Stimulated activated CD8-positive, alpha-beta memory T cell treated with anti-CD3 and anti-CD28 coated beads, Interleukin-4, amount 100 ng/mL, for 1 hour (primary cell): ENCODE measurements at places on chromosomes 3 and 15.
A peak's percentile ranks its signal among the peaks of the same experiment; 100 is the strongest.

GRCh38 chr3:15297608-15298350 is 34.6 kb downstream of the SH3BP5 start:
- no peak for DNase-seq

DNA sequence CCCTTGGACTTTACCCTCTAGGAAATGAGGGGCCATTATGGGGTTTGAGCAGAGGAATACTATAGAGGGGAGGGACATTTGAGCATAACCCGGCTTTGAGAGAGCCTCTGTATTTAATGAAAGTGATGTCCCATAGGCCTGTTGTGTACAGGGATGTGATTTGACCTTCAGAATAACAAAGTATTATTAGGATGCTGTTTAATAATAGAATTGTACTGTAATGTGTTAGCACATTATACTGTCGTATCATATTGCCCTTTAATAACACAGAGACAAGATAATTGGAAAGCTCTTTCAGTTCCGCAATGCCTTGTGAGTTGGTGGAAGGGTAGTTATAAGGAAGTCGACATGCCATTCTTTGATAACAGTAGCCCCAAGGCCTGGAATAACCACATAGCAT is 328.3 kb downstream of the RYR3 start:
- no peak for DNase-seq

GRCh38 chr3:49434731-49435130 is 5.6 kb upstream of the NICN1 start:
- DNase-seq = no peak

DNA sequence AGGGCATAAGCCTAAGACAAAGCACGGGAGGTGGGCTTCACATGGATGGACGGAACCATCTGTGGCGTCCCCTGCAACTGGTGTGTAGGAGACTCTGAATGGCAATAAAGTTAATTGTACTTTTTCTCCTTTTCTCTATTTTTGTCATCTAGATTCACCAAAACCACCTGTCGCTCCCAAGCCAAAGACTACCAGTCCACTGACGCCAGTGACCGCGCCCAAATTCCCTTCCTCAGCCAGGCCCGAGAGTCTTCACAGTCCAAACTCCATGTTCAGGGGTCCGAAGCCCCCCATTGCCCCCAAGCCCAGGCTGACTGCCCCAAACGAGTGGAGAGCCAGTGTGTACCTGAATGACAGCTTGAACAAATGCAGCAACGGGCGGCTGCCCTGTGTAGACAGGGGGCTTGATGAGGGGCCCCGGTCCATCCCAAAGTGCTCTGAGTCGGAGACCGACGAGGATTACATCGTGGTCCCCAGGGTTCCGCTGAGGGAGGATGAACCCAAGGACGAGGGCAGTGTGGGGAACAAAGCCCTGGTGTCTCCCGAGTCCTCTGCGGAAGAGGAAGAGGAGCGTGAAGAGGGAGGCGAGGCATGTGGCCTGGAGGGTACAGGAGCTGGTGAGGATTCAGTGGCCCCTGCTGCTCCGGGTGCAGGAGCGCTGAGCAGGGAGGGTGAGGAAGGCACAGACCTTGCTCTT is at the start of gene FGD5:
Gene FGD5 (plus strand): TSS at position 159 of the 697 bp plus-strand sequence. CDS start 110 bp downstream, at position 269.
- DNase-seq = no peak

GRCh38 chr3:143351895-143352608 is 232.5 kb downstream of the CHST2 start:
- DNase-seq = no peak

DNA sequence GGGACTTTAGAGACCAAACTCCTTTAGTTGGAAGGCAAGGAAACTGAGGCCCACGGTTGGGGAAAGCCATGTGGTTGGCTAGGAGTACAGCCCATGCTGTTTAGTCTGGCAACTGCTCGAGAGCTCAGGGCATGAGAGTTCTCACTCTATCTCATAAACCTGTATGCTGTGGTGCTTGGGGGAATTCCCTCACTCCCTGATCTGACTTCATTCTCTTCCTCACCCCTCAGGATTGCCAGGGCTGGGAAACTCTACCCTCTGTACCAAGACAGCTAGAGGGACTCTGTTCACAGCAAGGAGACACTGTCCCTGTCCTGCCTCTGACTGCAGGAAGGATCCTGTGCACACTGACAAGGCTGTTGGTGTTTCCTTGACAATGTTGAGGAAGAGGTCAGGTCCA is 230.2 kb downstream of the ZNF621 start:
- DNase-seq = no peak

- no peak for DNase-seq
Measured at GRCh38 chr3:59808446-59808845, 758.6 kb upstream of the CFAP20DC start.

DNA sequence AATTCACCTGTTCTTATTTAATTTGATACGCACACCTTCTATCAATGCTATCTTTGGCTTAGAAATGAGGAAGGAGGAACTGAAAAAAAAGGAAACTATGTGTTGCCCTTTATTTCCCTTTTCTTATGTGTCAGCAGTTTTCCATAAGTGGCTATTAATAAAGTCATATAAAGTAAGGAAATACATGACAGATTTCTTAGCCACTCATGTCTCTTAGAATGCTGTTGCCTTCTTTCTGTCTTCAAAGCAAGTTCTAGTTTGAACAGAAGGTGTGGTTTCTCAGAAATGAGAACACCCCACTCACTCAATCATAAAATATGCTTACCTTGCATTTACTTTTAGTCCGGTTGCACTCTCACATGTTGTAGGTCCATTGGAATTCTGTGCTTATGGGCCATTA is 640.5 kb upstream of the GRM7 start:
- no peak for DNase-seq

- DNase-seq = no peak
Measured at GRCh38 chr3:52507359-52507758, 12.2 kb downstream of the STAB1 start.

DNA sequence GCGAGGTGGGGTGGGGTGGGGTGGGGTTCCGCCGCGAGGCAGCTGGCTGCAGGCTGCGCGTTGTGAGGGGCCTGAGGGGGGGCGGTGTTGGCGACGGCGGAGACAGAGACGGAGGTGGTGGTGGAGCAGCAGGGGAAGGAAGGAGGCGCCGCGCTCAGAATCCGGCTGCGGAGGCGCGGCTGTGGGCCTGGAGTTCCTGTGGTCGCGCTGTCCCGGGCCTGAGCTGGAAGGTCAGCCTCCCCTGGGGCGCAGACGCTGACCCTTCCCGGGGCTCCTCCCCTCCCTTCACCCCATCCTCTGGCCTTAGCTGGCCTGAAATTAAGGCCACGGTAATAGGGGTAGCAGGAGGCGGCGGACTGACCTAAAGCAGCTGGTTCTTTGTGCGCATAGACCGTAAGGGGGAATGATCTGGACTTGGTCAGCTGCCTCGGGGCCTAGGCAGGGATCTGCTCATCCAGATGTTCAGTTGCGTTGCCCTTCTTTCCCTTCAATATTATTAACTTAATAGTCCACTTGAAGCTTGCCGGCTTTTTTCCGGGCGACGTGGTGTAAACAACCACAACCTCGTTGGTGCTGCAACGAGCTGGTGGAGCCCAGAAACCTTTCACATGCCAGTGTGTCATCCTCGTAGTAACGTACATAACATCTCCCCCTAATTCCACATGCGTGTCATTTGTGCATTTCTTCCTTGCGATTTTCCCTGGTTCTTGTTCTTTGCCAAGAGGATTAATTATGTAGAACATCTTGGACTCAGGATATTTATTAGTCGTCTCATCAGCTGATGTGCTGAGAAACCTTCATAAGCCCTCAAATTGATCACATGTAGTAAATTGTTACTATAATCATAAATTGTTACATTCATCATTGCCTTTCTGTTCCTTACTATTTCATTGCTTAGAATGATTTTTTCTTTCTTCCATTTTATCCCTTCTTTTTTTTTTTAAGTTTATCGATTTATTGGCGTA is 626 bp downstream of the SEC62 start:
- DNase-seq = peak; percentile 6

- no peak for DNase-seq
Measured at GRCh38 chr15:100345438-100345837, 3.7 kb upstream of the ADAMTS17 start.

DNA sequence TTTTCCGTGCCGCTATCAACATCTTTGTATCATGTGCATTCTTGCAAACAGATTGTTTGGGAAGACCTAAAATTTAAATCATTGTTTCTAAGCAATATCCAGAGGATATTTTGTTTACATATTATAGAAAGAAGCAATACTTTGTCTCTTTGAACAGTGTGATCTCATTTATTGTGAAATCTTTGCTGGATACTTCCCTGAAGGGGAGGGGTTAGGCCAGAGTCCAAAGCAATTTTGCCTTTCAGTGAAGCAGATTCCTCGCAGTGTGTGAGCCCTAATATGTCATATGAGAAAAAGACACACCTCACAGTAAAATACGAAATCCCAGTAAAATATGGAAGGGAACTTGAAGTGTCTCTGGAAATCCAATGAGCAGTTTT is 158.7 kb upstream of the SLCO3A1 start:
- DNase-seq = no peak

GRCh38 chr3:37147666-37148065 is 26.7 kb downstream of the LRRFIP2 start:
- DNase-seq = no peak

- DNase-seq = no peak
Measured at GRCh38 chr3:152073267-152073666, 195.5 kb upstream of the MBNL1 start.

DNA sequence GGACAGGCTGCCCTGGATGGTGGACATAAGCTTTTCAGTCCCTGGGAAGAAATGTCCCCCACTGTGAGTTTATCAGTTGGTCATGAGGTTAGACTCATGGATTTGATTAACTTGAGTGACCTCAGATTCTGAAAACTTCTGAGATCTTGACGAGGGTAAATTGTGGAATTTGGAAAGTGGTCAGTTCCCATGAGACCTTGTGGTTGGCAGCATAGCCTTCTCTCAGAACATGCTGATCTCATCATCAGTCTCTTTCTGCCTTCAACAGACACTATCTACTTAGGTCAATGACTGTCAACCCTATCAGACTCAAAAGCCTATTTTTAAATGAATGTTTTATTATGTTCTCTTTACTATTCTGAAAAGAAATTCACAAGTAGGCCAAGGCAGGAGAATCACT is 45.6 kb upstream of the NDUFB4 start:
- DNase-seq = no peak

GRCh38 chr3:43413676-43414368 is 127.5 kb downstream of the SNRK start:
- DNase-seq = no peak

- no peak for DNase-seq
Measured at GRCh38 chr3:40576396-40576795, 51.6 kb downstream of the ZNF621 start.

GRCh38 chr3:129276385-129276784 is 2.3 kb upstream of the HMCES start:
- DNase-seq = no peak

- DNase-seq = peak; percentile 42
Measured at GRCh38 chr15:82680200-82681102, 29.2 kb downstream of the AP3B2 start.

DNA sequence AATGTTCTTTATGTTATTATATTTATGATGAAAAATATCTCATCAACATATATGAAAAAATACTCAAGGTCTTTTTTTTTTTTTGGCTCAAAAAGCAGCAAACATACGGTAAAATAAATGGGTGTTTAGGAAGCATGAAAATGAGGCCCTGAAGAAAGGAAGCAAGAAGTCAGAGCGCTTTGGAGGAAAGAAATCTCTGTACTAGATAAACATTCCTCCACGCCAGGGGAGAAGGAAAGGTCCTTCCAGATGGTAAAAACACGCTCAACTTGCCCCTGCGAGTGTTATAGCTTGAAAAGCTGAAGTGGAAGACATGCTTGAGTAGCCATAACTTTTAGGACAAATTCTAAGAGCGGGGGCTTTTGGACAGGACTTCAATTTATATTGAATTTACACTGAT is 52.9 kb downstream of the FEM1B start:
- DNase-seq = no peak

GRCh38 chr15:51191072-51191670 is 96.5 kb upstream of the TNFAIP8L3 start:
- DNase-seq = no peak

DNA sequence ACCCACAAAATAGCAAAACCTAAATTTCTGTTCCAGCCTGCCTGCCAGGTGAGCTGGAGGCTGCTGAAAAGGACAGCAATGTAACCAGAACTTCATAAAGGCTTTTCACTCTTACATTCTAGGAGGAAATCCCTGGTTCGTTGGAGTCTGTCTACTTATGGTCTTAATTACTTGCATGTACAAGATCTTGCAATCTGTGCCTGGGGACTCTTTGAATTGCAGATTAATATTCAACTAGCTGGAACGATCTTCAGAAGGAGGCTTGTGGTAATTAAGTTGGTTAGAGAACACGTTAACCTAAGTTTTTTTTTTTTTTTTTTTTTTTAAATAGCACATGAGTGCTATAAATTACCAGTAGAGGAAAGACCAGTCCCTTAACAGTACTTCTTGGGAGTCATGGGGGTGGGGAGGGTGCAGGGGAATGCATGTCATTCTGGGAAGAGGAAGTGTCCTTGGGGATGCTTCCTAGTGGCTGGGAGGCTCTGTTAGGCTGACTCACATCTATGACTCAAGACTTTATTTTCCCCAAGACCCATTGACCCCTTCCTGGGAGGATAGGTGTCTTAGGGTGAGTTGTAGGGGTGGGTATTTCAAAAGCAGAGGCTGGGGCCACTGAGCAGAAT is 139.8 kb downstream of the RAB11A start:
- DNase-seq = no peak

GRCh38 chr15:69750253-69750652 is 297.6 kb downstream of the RPLP1 start:
- no peak for DNase-seq

DNA sequence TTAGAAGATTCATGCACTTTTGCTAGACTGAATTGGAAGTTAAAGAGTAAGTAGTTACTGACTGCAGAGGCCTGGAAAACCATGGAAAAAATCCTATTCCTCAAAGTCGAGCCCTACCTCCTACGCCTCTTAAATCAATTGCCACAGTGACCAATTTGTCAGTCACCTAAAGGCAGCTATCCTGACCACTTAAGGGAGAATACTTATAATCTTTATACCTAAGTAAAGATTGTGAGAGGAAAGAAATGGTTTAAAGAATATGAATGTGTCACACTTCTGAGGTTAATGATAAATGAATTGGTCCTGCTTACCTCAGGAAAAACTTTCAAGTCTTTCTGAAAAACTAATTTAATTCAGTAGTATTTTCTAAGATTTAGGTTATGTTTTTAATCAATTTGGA is 42.6 kb downstream of the AGTR1 start:
- DNase-seq = no peak

GRCh38 chr3:127711896-127712295 is 39.1 kb downstream of the ABTB1 start:
- no peak for DNase-seq

GRCh38 chr3:133248389-133248788 is 151.5 kb upstream of the BFSP2 start:
- DNase-seq = no peak

- DNase-seq = no peak
Measured at GRCh38 chr3:13718436-13718835, 161.4 kb downstream of the WNT7A start.

DNA sequence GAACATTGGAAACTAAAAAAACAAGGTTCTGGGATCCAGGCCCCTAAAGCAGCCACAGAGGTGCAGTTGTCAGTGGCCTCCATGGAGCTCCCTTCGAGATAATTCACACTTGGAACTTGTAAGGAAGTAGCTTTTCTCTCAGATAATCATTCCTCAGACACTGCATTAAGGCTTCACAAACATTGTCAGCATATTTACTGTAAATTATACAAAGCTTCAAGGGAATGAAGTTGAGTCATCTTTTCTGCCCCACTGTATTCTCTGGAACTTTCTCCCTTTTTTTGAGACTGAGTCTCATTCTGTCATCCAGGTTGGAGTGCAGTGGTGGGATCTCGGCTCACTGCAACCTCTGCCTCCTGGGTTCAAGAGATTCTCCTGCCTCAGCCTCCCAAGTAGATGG is 7.1 kb downstream of the BLOC1S6 start:
- DNase-seq = no peak
